ENCODE measurements at places on chromosomes 2 and 18.
A peak's percentile ranks its signal among the peaks of the same experiment; 100 is the strongest.

GRCh38 chr2:36456227-36457175 is 100.9 kb downstream of the CRIM1 start:
- DNase-seq = no peak

- peak; percentile 81 for DNase-seq
These were observed at the start of gene TUBA4A for GRCh38 chr2:219253753-219254589. Gene TUBA4A, minus strand, starts transcription at chr2:219253918. Its CDS starts 60 bp downstream, at chr2:219253858.

GRCh38 chr2:96684883-96685576 is 42.5 kb downstream of the FER1L5 start:
- no peak for DNase-seq

- DNase-seq = no peak
These were observed 132.9 kb upstream of the SIX2 start for GRCh38 chr2:45141883-45142866.

- DNase-seq = no peak
These were observed 349.1 kb upstream of the ACVR2A start for GRCh38 chr2:147495734-147496133.

DNA sequence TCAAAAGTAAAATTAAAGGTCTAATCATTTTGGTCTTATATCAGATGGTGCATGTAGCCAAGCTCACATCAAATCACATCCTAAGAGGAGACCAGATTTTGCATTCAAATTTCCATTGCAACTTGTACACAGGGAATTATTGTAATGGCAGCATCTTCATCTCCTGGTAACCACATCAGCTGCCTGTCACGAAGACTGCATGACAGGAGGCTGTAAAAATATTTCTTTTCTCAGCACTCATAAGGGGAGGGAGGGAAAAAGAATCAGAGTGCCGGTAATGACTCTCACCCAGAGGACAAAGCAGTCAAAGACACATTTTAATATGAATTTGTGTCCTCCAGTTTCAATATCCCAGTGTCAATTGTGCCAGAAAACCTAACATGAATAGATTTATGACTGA is 216.7 kb downstream of the TMEM163 start:
- DNase-seq = no peak

- no peak for DNase-seq
These were observed 90.1 kb downstream of the GAREM1 start for GRCh38 chr18:32380559-32380958.

- no peak for DNase-seq
These were observed 115.3 kb upstream of the SCN7A start for GRCh38 chr2:166609183-166609959.

DNA sequence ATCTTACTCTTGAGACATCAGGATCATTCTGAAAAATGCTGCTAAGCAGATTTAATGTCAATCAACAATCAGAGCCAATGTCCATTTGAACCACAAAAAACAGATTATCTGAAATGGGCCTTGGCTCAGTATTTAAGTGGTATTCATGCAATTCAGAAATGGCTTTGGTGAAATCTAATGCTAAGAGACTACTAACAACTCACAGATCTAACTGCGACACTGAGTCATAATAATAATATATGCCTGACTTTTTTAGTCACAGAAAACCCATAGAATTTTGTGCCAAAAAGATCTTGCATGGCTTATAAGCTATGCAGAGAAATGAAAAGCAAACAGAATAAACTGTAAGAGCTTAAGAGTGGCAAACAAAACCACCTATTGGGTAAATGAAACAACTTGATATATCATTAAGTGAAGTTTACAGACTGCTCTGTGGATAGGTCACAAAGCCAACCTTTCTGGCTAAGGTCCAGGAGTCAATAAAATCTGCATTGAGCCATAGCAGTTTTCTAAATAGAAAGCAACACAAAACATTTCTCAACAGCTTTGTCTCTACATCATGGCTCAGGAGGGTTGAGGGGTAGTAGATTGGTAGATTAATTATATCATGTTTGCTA is 234.3 kb downstream of the LRATD1 start:
- DNase-seq = no peak

DNA sequence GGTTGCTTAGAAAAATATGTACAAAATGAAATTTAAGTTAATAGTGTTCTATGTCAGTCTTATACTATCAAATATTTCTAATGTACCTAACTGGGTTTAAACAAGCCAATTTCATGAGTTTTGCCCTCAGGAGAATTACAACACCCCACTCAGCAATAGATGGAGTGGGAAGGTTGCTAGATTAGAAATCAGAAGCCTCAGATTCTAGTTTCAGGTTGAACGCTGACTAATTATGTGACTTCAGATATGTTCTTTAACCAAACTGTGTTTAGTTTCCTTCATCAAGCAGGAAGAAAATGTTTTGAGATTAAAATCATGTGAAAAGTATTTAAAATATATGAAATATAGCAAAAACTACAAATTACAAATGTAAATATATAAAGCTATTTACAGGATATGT is 133.8 kb upstream of the KCNH7 start:
- DNase-seq = no peak

GRCh38 chr18:78726326-78727056 is 253.1 kb upstream of the SALL3 start:
- no peak for DNase-seq

DNA sequence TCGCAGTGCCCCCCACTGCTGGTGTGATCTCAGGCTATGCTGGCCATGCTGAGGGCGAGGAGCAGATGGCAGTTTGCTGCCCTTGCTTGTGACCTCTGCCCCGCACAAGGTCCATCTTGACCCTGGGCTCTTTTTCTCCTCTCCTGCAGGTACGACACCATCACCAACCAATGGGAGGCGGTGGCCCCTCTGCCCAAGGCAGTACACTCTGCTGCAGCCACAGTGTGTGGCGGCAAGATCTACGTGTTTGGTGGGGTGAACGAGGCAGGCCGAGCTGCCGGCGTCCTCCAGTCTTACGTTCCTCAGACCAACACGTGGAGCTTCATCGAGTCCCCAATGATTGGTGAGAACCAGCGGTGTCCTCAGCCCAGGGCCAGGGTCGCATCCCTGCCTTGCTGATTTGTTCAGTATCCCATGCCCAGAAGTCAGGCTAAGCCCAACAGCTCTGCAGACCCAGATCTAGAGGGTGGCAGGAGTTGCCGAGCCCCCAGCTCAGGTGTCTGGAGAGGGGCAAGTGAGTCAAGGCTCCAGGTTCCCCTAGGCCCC is 223.8 kb downstream of the ATAD2B start:
- DNase-seq = no peak

DNA sequence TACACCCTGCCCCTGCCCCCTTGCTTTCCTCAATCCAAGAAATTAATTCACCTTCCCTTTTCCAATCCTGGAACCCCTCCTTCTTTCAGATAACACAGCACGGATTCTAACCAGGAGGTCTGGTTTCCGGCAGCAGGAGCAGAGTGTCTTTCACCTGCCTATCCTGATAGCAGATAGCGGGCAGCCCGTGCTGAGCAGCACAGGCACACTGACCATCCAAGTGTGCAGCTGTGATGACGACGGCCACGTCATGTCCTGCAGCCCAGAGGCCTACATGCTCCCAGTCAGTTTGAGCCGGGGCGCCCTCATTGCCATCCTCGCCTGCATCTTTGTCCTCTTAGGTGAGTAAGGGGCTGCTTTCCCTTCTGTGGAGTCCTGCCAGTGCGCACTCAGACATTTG is 216.7 kb downstream of the CDH20 start:
- DNase-seq = no peak

DNA sequence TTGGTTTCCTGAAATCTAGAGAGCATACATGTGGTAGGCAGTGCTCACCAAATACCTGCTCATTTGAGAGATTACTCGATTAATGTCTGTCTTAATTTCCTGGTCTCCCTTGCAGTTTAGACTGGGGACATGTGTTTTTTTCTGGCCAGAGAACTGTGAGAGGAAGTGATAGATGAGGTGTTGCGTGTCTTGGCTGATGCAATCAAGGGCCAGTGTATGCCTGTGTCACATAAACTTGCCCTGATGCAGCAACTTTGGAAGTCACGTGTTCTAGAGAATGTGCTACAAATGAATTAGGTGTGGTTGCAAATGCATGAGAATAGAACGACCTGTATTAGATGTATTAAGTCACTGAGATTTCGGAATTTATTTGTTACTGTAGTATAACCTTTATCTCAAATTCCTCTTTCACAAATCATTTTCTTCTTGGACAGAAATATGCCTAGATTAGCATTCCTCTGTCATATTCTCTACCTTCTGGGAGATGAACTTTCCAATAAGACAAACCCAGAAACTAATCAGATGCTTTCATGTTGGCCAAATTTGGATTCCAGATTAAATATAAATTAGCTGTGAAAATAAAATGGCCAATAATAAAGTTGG is 9.9 kb upstream of the IL1A start:
- no peak for DNase-seq

- no peak for DNase-seq
These were observed 24.4 kb downstream of the ZNF407 start for GRCh38 chr18:74622072-74622471.

DNA sequence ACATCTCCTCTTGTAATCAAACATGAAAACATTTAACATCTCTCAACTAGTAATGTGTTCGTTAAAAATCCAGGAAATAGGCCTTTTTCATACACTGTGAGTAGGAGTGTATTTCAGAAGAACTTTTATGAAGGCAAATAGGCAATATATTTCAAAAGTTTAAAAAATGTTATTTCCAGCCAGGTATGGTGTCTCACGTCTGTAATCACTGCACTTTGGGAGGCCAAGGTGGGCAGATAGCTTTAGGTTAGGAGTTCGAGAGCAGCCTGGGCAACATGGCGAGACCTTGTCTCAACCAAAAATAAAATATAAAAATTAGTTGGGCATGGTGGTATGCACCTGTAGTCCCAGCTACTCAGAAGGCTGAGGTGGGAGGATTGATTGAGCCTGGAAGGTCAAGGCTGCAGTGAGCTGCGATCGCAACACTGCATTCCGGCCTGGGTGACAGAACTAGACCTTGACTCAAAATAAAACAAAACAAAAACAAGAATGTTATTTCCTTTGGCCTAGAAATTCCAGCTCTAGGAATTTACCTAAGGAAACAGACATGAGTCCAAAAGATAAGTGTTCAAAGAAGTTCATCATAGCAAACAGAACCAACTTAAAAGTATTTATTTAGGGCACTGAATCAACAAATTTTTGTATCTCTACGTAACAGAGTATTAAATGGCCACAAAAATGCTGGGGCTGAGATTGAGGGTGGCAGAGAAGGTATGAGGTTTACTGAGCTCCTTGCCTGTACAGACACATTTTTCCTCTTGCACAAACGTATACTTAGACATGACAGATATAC is 14.9 kb downstream of the RBKS start:
- DNase-seq = no peak

- DNase-seq = no peak
These were observed 11.1 kb upstream of the MSGN1 start for GRCh38 chr2:17805166-17805565.

- no peak for DNase-seq
These were observed 16.8 kb upstream of the MAT2A start for GRCh38 chr2:85522090-85522647.

DNA sequence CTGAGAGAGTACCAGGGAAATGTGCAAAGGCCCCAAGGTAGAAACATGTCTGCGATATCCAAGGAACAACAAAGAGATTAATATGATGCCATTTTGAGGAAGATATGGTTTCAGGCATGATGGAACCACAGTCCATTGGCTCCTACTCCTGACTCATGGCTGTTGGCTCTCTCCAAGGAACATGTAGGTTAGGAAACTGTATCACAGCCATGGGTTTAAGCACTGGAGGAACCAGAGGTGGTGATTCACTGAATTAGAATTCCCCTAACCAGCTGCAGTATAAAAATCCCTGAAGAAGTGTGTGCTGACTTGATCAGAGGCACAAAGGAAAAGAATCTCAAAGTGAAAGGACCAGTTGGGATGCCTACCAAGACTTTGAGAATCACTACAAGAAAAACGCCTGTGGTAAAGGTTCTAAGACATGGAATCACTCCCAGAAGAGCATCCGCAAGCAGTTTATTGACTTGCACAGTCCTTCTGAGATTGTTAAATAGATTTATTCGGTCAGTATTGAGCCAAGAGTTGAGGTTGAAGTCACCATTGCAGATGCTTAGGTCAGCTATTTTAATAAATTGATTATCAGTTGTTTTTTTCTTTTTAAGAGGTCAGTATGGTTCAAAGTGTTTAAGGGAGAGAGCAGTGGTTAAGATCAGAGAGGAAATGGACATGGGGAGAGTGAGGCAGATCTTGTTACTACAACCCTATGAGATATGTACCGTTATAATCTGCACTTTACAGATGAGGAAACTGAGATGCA is 110.7 kb upstream of the OTX1 start:
- DNase-seq = no peak

DNA sequence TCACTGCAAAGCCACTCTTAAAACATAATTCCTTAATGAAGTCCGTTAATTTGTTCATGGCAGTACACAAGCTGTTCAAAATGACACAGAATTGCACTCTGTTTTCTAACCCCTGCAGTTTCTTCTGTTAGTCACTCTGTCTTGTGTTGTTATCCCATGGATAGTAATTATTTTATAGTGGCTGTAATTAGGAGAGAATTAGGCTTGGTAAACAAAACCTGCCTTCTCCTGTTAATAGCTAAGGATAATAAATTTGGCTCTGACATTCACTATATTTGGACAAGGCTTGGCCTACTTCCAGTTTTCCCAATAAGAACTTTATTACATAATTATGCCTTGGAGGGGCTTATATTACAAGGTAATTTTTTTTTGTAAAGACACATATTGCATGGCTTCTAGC is 330.3 kb upstream of the FIGN start:
- no peak for DNase-seq

- DNase-seq = no peak
These were observed 297.1 kb downstream of the AFF3 start for GRCh38 chr2:99845296-99845695.

GRCh38 chr2:149018981-149019380 is 19.5 kb upstream of the LYPD6B start:
- no peak for DNase-seq

DNA sequence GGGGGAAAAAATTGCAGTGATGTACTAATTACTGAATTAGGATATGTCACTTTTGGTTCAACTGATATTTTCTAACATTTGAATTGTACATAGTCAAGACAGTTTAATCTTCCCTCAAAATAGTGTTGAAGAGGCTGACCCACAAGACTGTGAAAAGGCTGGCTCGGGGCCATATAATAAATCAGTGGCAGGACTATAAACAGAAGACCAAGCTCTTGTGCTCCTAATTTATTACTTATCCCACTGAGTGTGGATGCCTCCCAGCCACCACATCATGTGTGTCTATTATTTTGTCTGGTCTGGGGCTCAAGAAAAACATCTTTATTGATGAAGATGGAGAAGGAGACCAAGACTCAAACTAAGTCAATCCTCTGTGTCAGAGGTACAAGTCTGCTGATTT is 64.4 kb downstream of the PLEKHM3 start:
- DNase-seq = no peak

GRCh38 chr2:104140361-104140760 is 713.6 kb upstream of the POU3F3 start:
- no peak for DNase-seq

- DNase-seq = no peak
These were observed 263.6 kb downstream of the AFF3 start for GRCh38 chr2:99878581-99879350.

GRCh38 chr2:166610913-166611305 is 116.9 kb upstream of the SCN7A start:
- DNase-seq = no peak

- no peak for DNase-seq
These were observed 32.6 kb upstream of the SP3 start for GRCh38 chr2:173997753-173998152.

- no peak for DNase-seq
These were observed 134.3 kb downstream of the THADA start for GRCh38 chr2:43461453-43462073.
